Activated CD8-positive, alpha-beta T cell treated with anti-CD3 and anti-CD28 coated beads, Interleukin-2, amount 10 ng/mL, durations not matched to agents 7 days and 5 days (primary cell): ENCODE measurements at places on chromosomes 3 and 15. TPM values are rescaled to one million over a fixed set of nuclear protein-coding genes. Genes with fewer than 3 reads are reported as not detected.

Gene TRIM42
- not detected for total RNA-seq

DNA sequence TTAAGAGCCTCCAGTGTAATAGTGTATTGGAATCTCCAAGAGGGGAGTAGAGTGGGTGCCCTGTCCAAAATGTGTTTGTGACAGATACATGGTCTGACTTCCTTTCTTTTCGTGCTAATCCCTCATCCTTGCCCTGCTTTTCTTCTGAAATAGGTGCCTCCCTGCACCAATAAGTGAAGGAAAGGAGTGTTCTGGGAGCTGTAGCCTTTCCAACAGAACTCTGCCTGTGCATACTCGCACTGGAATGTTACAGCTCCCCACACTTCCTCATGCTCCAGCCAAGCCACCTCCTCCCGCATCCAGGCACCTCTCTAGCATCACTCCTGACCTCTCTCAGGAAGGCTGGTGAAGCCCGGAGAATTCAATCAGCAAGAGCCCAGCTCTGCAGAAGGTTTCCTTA, 478.0 kb downstream of the GABRG3 start:
- H3K4me3 ChIP-seq: no peak overlapping the region
- H3K4me1 ChIP-seq: no peaks in the 10 kb centered on the region
- no peak for DNase-seq
- H3K27ac ChIP-seq: no peak overlapping the region

- no peak overlapping the region for H3K27ac ChIP-seq
- H3K4me3 ChIP-seq: no peak overlapping the region
- no peaks in the 10 kb centered on the region for H3K36me3 ChIP-seq
- DNase-seq: no peak
- no peaks in the 10 kb centered on the region for H3K27me3 ChIP-seq
Measured at GRCh38 chr3:72544239-72544638, 304.0 kb downstream of the SHQ1 start.

- no peaks in the 10 kb centered on the region for H3K36me3 ChIP-seq
- no peak overlapping the region for H3K27ac ChIP-seq
- peaks cover 5% of the 10 kb centered on the region for H3K27me3 ChIP-seq
Measured at GRCh38 chr15:56532721-56533460, 68.0 kb upstream of the MNS1 start.

DNA sequence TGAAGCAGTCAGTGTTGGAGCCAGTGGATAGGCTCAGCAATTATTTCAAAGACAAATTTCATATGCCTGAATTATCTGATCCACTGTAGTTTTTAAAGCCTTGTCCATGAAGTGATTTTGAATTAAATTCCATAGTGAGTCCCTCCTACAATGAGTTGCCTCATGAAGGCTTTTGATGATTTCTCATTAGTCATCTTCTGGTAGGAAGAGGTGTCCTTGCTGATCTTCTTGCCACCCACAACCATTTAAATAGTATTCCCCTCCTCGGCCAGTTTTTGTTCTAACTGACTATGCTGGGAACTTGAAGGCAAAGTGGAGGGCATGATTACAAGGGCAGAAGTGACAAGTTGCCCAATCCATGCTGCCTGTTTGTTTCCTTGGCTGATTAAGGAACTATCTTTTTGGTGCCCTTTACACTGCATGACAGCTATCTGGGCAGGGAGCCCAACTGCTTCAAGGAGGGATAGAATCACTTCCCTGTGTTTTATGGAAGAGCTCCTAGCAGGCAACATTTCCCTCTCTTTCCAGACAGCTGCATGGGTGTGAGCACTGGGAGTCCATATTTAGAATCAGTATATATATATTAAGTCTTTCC, 617.5 kb downstream of the ZPLD1 start:
- no peak overlapping the region for H3K27ac ChIP-seq
- no peaks in the 10 kb centered on the region for H3K27me3 ChIP-seq
- no peak for DNase-seq
- no peak overlapping the region for H3K4me3 ChIP-seq
- H3K4me1 ChIP-seq: no peaks in the 10 kb centered on the region
- H3K36me3 ChIP-seq: no peaks in the 10 kb centered on the region

DNA sequence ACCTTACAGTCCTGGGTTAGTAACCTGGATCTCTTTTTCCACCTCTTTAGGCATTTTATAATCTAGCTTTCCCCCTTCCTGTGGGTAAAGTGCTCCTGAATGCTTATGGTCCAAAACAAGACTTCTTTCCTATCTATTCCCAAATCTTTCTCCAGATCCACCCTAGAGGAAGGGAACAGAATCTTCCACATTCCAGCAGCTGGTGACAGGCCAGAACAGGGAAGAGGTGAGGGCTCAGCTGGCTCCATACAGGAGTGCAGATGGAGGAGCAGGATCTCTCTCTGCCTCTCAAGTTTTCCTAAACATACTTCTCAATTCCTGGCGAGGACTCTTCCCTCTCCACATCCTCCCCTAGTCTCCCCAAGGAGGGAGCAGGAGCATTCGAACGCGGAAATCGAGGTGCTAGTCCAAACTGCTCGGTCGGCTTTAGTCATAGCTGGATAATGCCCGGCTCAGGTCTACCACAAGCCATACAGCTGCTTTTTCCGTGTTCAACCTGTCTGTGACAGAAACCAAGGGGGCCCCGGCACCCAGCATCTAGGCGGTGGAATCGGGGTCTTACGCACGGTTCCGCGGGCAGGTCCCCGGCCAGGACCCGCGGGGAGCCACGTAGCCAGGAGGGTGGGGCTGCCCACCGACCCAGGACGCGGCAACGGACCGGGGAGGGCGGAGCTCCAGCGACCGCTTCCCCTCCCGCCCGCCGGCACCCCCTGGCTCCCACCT, 4.0 kb downstream of the RASSF1 start:
- H3K4me1 ChIP-seq: peaks cover 54% of the 10 kb centered on the region
- H3K36me3 ChIP-seq: peaks cover 81% of the 10 kb centered on the region
- peak overlapping the region; percentile 96 for H3K27ac ChIP-seq
- peak; percentile 65 for DNase-seq
- peak overlapping the region; percentile 92 for H3K4me3 ChIP-seq

- no peak for DNase-seq
- H3K36me3 ChIP-seq: no peaks in the 10 kb centered on the region
- H3K27ac ChIP-seq: no peak overlapping the region
- H3K4me3 ChIP-seq: no peak overlapping the region
- peaks cover 18% of the 10 kb centered on the region for H3K27me3 ChIP-seq
Measured at GRCh38 chr15:59550956-59551355, 60.6 kb upstream of the GCNT3 start.

GRCh38 chr3:194808640-194809097, 123.0 kb downstream of the FAM43A start:
- no peak overlapping the region for H3K4me3 ChIP-seq
- no peaks in the 10 kb centered on the region for H3K36me3 ChIP-seq
- peaks cover 4% of the 10 kb centered on the region for H3K27me3 ChIP-seq
- H3K4me1 ChIP-seq: no peaks in the 10 kb centered on the region
- no peak for DNase-seq
- H3K27ac ChIP-seq: no peak overlapping the region
